ENCODE measurements at places on chromosomes 16 and 17.
A peak's percentile ranks its signal among the peaks of the same experiment; 100 is the strongest.

DNA sequence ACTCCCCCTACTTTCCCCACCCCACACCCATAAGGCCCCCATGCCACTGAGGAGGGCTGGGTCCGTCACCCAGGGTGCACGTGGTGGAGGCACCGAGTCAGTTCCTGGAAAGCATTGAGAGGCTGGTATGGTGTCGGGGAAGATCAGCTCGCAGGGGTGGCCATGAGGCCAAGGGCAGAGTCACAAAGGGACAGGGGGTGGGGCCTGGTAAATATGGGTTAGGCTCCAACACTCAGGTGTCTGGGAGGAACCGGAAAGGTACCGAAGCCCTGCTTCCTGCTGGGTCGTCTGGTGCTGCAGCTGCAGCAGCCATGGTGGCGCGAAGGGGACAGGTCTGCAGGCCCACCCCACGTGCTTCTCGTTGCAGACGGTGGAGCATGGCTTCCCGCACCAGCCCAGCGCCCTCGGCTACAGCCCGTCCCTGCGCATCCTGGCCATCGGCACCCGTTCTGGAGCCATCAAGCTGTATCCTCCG, 30.2 kb downstream of the LLGL2 start:
- no peak for DNase-seq

GRCh38 chr16:22098405-22099255, 6.3 kb downstream of the VWA3A start:
- peak; percentile 17 for DNase-seq

GRCh38 chr16:76490036-76490639, 212.9 kb downstream of the CNTNAP4 start:
- no peak for DNase-seq

- DNase-seq: no peak
These were observed 24.8 kb downstream of the MAP1LC3B start for GRCh38 chr16:87416826-87417527.

DNA sequence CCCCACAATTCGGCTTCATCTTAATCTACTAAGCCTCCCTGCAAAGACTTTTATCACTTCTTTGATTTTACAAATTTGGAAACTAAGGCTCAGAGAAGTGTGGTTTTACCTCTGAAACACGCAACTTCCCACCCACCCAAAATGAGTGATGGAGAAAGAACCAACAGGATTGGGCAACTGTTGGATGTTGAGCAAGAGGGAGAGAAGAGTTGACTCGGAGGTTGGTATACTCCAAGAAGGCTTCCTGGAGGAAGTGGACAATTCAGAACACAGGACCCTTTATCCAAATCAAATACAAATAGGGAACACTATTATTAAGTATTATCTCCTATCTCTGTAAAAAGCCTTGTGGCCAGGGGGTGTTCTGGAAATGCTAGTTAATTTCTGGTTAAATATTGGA, 323.0 kb downstream of the C16orf95 start:
- no peak for DNase-seq

DNA sequence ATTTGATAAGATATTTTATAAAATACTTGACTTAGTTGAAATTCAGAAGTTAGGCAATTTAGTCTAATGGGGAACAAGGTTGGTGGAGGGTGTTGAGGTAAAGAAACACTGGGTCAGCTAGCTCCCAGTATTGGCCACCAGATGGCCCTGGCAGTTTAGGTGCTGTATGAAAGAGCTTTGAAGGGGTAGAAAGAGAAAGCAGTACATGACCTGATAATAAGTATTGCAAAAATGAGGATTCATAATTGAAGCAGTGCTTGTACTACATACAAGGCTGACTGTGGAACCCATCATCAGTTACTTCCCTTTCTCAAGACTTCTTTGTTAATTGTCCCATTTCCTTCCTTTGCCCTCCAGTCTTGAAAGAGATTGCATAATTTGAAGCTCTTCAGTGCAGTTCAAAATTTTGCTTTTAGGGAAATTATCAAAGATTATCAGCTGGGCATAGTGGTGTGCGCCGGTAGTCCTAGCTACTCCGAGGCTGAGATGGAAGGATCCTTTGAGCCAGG, 29.4 kb downstream of the TANC2 start:
- DNase-seq: no peak

GRCh38 chr16:79597277-79598062, 3.1 kb downstream of the MAF start:
- DNase-seq: no peak

DNA sequence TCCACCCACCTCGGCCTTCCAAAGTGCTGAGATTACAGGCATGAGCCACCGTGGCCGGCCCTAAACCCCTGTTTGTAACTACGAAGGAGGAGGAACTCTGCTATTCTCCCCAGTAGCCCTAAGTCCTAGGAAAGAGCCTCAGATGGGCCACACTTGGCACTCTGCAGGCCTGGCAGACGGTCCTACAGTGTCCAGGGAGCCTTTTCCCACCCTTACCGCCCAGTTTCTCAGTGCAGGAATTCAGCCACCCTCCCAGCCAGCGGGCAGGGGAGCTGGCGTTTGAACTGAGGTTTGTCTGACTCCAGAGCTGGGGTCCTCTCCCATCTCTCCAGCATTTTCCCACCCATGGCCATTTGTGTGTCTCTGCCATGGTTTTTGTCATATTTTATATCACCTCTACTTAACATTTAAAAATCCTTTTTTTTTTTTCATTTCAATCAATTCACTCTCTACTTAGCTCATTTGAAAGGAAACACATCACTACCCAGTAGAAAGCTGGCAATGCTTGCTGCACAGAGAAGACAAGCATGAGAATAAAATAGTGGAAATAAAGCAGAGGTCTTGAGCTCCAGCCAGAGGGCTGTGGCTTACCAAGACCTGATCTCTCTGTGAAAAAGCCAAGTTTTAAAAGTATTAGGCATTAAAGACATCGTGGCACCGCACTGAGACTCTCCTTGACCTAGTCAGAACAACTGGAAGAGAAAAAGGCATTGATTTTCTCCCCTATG, 34.9 kb downstream of the BCO1 start:
- DNase-seq: no peak

DNA sequence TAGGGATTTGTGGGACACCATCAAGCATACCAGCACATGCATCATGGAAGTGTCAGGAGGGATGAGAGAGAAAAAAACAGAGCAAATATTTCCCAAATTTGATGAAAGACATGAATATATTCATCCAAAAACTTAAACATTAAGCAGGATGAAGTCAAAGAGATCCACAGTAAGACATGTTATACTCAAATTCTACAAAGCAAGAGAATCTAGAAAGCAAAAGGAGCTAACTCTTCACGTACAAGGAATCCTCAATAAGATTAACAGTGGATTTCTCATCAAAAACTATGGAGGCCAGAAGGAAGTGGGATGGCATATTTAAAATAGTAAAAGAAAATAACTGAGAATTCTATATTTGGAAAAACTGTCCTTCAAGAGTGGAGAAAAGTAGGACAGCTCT, 374.8 kb downstream of the ZFHX3 start:
- no peak for DNase-seq

DNA sequence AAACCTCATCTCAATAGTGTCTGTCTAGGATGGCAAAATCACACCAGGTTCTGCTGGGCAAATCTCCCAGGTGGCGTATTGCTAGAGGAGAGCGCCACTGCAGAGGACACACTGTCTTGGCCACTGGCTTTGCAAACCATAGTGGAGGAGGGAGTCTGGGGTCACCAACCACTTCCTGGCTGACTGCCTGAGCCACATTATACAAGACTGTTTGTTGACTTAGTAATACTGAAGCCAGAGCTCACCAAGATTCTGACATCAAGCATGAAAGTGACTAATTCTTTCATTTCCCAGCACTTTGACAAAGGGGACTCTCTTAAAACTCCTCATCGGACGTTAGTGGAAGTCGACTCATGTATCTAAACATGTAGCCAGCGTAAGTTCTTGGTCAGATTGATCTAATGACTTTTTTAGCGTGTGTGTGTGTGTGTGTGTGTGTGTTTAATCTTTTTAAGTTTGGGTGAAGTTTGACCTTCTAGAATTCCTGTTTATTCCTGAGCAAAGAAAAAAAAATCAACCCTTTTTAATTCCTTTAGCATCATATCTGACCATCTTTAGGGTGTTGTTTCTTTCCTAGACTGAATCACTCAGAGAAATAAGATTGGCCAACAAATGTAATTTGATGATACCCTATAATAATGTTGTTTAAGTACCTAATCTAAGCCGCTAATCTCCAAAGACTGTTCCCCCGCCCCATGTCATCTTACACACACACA, 13.7 kb downstream of the PITPNC1 start:
- DNase-seq: peak; percentile 87

DNA sequence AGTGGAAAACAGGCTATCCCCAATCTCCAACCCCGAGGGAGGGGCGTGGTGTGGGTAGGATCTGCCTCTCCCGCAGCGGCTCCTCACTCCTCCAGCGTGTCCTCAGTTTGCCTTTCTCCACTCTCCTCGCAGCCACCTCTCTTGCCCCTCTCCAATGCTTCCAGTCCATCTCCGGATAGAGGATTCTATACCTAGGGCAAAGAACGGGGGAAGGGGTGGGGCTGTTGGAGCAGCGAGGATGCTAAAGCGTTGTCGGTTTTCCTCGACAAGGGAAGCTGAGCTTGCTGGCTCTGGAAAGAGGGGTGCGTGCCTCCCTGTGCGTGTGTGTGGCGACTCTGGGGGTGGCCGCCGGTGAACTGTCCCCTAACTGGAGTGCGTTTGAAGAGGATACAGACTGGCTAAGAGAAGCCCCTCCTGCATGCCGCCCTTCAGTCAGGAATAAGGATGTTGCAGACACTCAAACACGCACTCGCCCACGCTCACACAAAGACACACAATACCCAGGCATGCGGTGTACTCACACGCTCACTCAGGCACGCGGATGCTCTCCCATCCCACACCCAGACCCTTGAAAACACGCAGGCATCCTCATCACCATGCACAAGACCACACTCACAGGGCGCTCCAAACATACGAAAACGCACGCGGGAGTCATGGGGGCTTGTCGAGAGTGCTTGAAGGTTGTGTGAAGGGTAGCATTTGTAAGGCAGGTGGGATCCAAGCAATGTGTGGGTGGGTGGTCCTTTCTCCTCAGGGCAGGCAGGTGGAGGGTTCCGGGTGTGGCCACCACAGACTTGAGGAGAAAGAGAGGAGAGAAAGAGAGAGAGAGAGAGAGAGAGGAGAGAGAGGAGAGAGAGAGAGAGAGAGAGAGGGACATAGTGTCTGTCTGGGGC, 655 bp upstream of the GPR139 start:
- no peak for DNase-seq

- DNase-seq: no peak
These were observed 106.9 kb downstream of the RGS9 start for GRCh38 chr17:65243838-65244625.

- no peak for DNase-seq
These were observed at the start of gene SPIRE2 for GRCh38 chr16:89828199-89828869. Gene SPIRE2, plus strand, starts transcription at chr16:89828475. Its CDS starts 76 bp downstream, at chr16:89828551.

- DNase-seq: no peak
These were observed 118.0 kb upstream of the RPL38 start for GRCh38 chr17:74085434-74085833.

DNA sequence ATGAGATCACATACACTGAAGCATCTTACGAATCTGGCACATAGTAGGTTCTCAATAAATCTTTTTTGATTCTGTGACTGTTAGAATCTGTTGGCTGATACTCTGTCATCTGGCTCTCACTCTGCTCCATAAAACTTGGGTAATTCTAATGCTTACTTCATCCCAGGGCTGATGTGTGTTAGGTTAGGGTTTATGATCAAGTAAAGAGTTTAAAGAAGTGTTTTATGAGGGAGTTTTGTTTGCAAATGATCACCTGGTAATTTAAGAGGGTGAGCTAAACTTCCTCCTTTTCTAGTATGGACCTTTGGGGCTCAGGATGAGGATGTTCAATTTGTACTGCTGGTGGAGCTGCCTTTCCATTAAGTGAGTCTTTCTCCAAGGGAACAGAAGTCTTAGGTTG, 364.1 kb downstream of the WWOX start:
- no peak for DNase-seq

DNA sequence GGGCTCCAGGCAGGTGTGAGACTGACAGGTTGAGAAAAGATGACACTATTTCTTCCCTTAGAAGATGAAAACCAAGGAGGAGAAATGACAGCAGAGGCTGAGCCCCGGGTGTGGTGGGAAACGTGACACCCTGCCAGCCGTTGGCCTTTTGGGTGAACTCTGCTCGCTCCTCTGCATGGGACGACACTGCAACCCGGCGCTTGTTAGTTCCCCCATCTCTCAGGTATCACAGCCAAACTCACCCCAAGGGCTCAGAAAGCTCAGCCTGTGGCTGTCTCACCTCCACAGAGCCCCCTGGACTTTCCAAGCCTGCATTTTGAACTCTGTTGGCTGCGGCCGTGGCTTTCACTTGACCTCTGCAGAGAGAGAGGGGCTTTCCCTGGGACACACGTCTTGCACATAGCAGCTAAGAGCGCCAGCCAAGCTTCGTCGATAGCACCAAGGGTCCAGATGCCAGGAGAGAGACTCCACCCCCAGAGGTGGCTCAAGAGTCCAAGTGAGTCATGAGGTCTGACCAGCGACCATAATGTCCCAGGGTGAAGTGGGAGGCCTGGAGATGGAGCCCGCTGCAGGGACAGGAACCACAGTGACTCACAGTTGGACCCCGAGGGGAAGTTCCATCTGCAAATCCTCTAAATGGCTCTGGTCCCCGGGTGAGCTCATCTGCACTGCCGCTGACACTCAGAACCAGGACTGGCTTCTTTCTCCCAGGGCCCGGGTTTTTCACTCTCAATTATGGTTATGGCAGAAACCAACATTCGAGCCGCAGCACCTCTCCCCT, 301.9 kb downstream of the SOX9 start:
- DNase-seq: peak; percentile 94

DNA sequence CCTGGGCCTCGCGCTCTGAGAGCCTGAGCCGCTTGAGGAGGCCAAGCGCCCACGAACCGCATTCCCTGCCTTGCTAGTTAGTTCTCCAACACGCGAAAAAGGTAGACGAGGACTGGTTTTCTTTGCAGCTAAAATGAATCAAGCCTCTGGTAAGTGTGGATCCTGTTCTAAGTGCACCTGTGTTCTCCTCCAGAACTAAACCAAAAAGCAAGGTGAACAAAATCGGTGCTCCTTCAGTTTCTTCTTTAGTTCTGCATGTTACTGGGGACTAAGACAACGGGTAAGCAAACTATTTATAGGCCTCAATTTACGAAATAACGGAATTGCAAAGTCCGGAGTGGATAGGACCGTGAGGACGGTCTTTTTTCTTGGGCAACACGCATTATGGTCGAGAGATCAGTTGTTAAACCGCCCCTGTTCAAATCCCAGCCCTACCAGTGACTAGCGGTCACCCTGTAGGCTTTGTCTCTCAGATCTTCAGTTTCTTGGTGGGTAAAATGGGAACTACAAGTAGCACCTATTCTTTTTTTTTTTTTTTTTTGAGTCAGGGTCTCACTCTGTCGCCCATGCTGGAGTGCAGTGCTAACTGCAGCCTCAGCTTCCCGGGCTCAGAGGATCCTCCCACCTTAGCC, 993 bp upstream of the ANKRD11 start:
- no peak for DNase-seq

DNA sequence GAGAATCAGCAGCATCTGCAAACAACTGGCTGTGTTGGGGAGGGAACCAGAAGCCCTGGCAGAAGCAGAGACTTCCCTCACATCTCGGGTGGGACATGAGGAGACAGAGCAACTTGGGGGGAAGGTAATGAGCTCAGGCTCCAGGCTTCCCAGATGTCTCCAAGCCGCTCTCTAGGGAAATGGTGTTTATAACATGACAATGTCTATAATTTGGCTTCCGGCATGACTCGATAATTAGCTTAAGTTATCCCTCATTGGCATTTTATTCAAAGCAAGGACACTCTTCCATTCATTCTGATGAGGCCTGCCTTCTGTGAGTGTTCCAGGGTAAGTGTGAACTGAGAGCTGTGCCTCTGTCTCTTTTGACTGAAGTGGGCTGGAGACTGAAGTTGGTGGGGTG, 14.7 kb upstream of the MLLT6 start:
- DNase-seq: no peak

- peak; percentile 12 for DNase-seq
These were observed 50.7 kb downstream of the SLC5A11 start for GRCh38 chr16:24896439-24896838.

All from GM12878 (cell line).